ENCODE measurements at places on chromosomes 4 and X. TPM values are rescaled to one million over a fixed set of nuclear protein-coding genes. Genes with fewer than 3 reads are reported as not detected.

Gene RAB28
- 22.4 TPM for total RNA-seq

Gene COX7B
- 79.9 TPM for total RNA-seq

Gene FATE1
- total RNA-seq = not detected

Gene XPNPEP2
- under 0.01 TPM for total RNA-seq

Gene RGN
- total RNA-seq = 2.9 TPM

Gene SLITRK2
- total RNA-seq = 3.7 TPM
